ENCODE measurements at places on chromosomes 2 and 18. TPM values are rescaled to one million over a fixed set of nuclear protein-coding genes. Genes with fewer than 3 reads are reported as not detected.

TMEM198 gene
- 0.83 TPM for polyA plus RNA-seq

GRCh38 chr2:28662044-28662443, 89.6 kb upstream of the PPP1CB start:
- no peak for DNase-seq

GRCh38 chr2:128281852-128282245, 36.8 kb downstream of the HS6ST1 start:
- DNase-seq: no peak

- no peak for DNase-seq
These were observed 79.1 kb downstream of the MAPK4 start for GRCh38 chr18:50638884-50639420.

GRCh38 chr2:10321622-10322021, 18.9 kb downstream of the HPCAL1 start:
- DNase-seq: no peak
